ENCODE measurements at places on chromosomes 12 and 14. TPM values are rescaled to one million over a fixed set of nuclear protein-coding genes. Genes with fewer than 3 reads are reported as not detected.

Gene SPX
- total RNA-seq = 0.63 TPM

Gene TAS2R43
- total RNA-seq = not detected

Gene CLEC9A
- total RNA-seq = not detected

Gene C12orf60
- total RNA-seq = 2.1 TPM

Gene EPS8
- 22.0 TPM for total RNA-seq

- no peak for DNase-seq
Observed at GRCh38 chr14:91241863-91242262, 2.6 kb downstream of the GPR68 start.

DNA sequence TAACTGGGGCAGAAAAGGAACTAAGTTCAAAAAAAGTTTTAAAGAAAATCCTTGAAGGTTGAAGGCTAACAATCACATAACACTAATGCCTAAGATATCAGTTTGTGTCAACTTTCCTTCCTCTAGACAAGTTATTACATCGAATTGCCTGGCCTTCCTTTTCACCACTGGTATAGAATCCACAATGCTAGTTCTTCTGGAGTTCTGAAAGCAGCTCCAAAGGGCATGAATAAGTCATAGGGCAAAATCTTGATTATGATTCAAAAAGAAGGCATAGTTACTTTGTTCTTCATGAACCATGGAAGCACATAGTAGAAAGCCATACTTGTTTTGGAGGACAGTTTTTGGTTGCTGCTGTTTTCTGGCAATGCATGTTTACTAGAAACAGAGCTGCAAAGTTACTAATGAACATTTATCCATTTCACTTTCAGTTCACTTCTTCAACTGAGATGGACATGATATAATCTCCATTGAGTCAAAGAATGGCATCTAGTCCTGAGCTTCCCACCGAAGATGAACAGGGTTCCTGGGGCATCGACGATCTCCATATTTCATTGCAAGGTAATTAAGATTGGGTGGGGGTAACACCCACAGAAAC is 56.0 kb downstream of the SYNE2 start:
- no peak for DNase-seq

- DNase-seq = no peak
Observed at GRCh38 chr12:105613887-105614286, 283.4 kb downstream of the C12orf75 start.

DNA sequence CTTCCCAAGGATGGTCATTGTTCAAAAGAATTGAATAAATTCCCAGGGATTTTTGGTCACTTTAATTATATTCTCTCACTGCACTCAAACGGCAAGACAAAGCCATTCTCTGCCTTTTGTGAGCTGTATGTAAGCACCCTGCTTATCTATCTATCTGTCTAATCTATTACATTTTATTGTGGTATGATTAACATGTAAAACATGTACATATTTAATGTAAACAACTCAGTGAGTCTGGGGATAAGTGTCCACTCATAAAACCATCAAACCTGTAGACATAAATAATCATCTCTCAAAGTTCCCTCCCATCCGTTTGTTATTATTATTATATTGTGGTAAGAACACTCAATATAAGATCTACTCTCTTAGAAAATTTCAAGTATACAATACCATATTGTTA is 167.1 kb downstream of the CAND1 start:
- DNase-seq = no peak

Data from glomerular endothelial cell (primary cell).